ENCODE measurements at places on chromosomes 12 and 14.

DNA sequence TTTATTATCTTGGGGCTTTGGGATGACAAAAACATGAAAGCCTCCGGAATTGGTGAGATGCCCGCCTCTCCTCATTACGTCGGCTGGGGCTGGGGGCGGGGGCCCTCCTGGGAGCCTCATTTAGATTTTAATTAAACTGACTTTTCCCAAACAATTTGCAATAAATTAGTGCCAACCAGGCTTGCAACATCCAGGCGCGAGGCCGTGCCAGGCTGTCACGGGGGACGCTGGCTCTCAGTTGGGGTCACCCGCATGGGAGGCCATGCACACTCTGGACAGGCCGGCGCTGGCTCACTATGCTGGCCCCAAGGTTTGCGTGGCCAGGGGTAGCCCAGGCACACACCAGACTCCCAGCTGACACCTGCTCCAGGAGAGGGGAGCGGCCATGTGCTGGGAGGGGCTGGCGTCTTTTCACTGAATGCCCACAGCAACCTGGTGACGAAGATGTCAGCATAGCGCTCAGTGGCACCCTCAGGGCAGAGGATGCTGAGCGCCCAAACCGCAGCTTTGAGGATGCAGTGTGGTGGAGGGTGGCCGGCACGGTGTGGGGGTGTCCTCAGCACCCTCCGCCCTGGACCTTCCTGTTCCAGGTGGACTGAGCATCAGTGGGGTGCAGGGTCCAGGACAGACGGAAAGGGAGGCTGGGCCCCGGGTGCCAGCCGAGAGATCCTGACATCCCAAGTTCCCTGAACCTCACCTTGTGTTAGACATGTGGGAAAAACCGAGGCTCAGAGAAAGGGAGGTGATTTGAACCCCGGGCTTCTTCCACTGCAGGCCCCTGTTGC lies 190.8 kb upstream of the C14orf180 start:
- no peak for DNase-seq

GRCh38 chr12:75877763-75878621 lies 153.6 kb downstream of the PHLDA1 start:
- DNase-seq, result no peak

GRCh38 chr14:78403278-78403815 lies 233.2 kb downstream of the NRXN3 start:
- no peak for DNase-seq

DNA sequence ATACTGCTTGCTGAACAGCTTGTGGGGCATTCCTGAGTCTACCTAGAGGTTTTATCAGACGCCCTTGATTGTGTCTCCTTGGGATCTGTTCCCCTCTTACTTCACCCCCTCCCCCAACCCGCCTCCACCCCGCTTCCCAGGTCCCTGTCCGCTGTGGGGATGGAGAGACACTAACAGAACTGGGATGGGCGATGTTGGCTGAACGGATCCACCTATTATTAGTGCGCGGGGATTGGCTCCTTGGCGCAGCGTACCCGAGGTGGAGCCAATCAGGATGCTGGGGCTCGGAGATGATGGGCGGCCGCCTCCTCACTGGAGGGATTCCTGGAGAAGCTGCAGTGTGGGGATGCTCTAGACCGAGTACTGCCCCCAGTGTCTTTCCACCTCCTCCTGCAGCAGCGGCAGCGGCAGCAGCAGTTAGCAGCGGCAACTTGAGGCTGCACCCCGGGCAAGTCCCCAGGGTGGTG lies at the start of gene SYT1:
SYT1 (plus strand) TSS at position 372 of the 467 bp plus-strand sequence.
- no peak for DNase-seq

- DNase-seq, result no peak
These were observed 49.3 kb upstream of the TSPAN11 start for GRCh38 chr12:30877105-30877875.

GRCh38 chr12:94100990-94101737 lies 47.2 kb upstream of the PLXNC1 start:
- DNase-seq, result peak; percentile 69

GRCh38 chr14:32028599-32028998 lies 48.5 kb upstream of the ARHGAP5 start:
- no peak for DNase-seq

DNA sequence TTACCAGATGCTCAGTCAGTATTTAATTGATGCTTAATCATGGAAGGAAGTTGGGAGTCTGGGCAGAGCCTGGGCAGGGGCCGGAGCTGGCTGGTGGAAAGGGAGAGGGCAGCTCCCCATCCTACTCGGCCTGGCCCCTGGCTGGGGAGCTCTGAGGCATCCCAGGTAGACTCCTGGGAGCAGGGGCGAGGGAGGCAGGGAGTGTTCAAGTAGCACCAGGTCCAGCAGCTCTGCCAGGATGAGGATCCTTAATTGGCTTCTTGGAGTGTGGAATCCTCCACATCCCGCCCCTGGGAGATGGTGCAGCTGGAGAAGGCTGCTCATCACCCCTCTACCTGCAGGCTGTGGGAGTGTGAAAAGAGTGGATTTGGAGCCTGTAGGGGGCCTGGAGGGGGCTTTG lies 30.9 kb downstream of the SYNDIG1L start:
- no peak for DNase-seq

DNA sequence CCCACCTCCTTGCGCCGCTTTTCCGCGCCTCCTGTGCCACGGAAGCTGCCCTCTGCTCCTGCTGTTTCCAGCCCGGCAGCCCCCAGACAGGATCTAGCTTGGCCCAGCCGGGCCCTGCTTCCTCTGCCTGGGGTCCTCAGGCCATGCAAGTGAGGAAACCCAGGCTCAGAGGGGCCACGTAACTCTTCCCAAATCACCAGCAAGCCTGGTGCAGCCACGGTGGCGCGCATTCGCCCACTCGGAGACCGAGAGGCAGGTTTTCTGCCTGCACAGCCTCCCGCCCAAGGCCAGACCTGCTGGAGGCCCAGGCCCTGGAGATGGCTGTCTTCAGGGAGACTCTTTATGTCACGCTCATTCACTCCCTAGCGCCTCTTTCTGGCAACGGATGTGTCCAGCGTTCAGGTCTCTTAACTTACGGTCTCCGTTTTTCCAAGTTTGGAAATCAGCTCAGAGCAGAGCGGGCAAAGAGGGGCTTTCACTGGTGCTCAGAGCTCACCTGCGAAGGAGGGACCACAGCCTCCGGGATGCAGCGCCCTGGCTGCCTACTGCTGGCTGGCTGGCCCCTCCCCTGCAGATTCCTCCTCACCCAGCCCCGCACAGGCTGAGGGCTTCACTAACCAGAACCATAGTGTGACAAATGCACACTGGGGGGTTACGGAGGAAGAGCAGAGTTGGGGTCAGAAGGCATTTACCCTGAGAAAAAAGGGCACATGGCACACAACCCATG lies 20.6 kb upstream of the CEP170B start:
- DNase-seq, result no peak

Data from activated CD4-positive, alpha-beta T cell treated with anti-CD3 and anti-CD28 coated beads for 24 hours (primary cell).